Lung microvascular endothelial cell (primary cell): ENCODE measurements at places on chromosomes 2 and 18. TPM values are rescaled to one million over a fixed set of nuclear protein-coding genes. Genes with fewer than 3 reads are reported as not detected.

The CRYGC gene
- total RNA-seq: not detected in 2 replicates

The CDK5R2 gene
- total RNA-seq: not detected in 2 replicates

- DNase-seq: no peak
Observed at GRCh38 chr2:148993351-148993750, 45.1 kb upstream of the LYPD6B start.

- DNase-seq: peak; percentile 54
Observed at GRCh38 chr2:162007447-162008040, 66.5 kb downstream of the DPP4 start.

DNA sequence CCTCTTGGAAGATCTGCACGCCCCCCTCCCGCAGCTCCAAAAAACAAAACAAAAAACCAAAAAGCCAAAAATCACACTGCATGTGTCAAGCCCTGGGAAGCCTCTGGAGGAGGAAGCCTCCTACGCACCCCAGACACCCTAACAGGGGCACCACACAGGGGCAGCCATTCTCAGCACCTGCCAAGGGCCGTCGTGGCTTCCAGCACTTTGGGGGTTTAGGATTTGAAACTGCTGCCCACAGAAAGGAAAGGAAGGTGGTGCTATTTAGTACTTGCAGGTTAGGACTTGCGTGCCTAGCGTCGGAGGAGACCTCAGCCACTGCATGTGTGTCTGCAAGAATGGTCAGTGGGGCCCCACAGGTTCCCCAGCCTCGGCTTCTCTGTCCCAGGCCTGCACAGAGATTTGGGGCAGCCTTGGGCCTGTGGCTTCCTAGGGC lies 419 bp upstream of the GPR55 start:
- no peak for DNase-seq

GRCh38 chr2:50680646-50681045 lies 351.3 kb downstream of the NRXN1 start:
- DNase-seq: no peak

DNA sequence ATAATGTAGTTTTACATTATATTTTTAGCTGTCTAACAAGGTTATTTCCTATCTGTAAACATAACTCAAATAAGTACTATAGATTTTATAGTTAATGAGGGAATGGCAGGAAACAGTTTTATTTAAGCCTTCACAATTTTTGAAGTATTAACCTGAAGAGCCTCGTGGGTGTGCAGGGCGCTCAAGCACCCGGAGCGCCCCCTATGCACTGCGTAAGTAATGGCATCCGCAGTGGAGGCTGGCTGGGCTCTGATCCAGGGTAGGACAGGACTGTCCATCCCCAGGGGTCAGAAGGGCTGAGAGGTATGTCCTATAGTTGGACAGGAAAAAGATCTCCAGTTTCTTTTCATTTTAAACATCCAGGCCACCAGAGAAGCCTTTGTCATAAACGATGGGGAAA lies 8.2 kb upstream of the GBX2 start:
- DNase-seq: peak; percentile 59

GRCh38 chr2:36445185-36445866 lies 89.7 kb downstream of the CRIM1 start:
- no peak for DNase-seq

DNA sequence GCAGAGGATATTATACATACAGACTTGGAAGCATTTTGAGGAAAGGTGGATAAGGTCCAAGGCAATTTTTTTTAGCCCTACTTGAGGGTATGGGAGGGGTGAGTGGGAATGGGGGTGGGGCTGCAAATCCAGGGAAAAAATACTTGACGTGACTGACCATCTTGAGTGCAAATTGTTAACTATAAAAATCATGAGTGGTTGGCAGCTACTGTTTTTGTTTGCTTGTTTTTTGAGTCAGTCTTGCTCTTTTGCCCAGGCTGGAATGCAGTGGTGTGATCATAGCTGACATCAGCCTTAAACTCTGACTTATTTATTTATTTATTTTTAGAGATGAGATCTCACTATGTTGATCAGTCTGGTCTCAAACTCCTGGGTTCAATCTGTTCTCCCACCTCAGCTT lies 458.8 kb downstream of the PIK3C3 start:
- DNase-seq: no peak

- peak; percentile 46 for DNase-seq
Observed at GRCh38 chr2:227472265-227473121, 537 bp downstream of the AGFG1 start.
